ENCODE measurements at places on chromosomes 13 and 19. TPM values are rescaled to one million over a fixed set of nuclear protein-coding genes. Genes with fewer than 3 reads are reported as not detected.
A peak's percentile ranks its signal among the peaks of the same experiment; 100 is the strongest.

COL4A1 gene
- total RNA-seq, result 756 TPM

- no peak overlapping the region for H3K4me3 ChIP-seq
- H3K27me3 ChIP-seq, result no peaks in the 10 kb centered on the region
- DNase-seq, result no peak
- no peak overlapping the region for H3K27ac ChIP-seq
Observed at GRCh38 chr13:112751617-112752016, 61.8 kb downstream of the ATP11A start.

GRCh38 chr13:110538632-110539031 lies 22.9 kb downstream of the RAB20 start:
- H3K36me3 ChIP-seq, result no peaks in the 10 kb centered on the region
- no peak for DNase-seq
- H3K4me3 ChIP-seq, result no peak overlapping the region

SIAH3 gene
- total RNA-seq, result not detected

PRTN3 gene
- not detected for total RNA-seq

DNA sequence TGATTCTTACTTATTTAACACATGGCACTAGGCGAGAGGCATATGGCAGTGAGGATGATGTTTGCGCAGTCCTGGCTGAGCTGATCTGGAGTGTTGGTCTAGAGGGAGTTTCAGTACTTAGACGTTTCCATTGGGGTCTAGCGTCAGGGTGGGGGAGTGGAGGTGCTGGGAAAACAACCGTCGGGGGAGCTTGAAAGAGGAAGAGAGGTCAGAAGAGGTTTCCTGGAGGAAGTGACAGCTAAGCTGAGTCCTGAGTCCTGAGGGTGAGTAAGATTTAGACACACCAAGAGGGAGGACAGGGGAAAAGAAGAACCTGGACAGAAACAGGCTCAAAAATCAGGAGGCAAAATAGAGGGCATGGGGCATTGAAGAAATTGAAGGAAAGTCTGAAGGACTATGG lies 81.4 kb downstream of the ALOX5AP start:
- no peaks in the 10 kb centered on the region for H3K27me3 ChIP-seq
- H3K4me1 ChIP-seq, result no peaks in the 10 kb centered on the region
- no peaks in the 10 kb centered on the region for H3K36me3 ChIP-seq
- DNase-seq, result no peak
- no peak overlapping the region for H3K4me3 ChIP-seq
- no peak overlapping the region for H3K27ac ChIP-seq

GRCh38 chr13:33510350-33510970 lies 224.9 kb upstream of the STARD13 start:
- peak overlapping the region; percentile 91 for H3K27ac ChIP-seq
- H3K4me1 ChIP-seq, result peaks cover 5% of the 10 kb centered on the region
- no peaks in the 10 kb centered on the region for H3K36me3 ChIP-seq
- H3K27me3 ChIP-seq, result no peaks in the 10 kb centered on the region
- DNase-seq, result no peak

DNA sequence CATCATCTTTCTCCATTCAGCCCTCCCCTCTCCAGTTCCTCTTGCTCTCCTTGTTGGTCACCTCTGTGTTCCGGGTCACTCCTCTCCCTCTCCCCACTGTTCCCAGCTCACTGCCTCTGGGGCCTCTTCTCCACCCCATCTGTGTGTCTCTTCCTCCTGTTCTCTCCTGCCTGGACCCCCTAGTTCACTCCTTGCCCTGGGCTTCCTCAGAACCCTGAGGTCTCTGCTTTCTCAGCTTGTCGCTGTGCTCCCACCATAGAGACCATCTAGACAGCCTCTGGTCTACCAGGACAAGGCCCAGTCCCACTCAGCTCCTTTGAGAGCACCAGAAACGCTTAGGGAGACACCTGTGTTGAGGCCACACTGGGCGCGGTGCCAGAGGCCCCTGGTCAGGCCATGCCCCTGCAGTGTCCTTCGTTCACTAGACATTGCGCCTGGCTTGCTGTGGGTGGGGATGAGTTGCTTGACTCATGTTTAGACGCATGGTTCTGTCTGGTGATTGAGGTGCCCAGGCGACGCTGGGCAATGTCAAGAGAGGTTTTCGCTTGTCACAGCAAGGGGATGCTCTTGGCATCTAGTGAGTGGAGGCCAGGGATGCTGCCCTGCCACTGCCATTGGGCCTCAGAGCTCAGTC lies 4.8 kb downstream of the LENG9 start:
- peaks cover 83% of the 10 kb centered on the region for H3K36me3 ChIP-seq
- H3K27ac ChIP-seq, result no peak overlapping the region
- H3K27me3 ChIP-seq, result no peaks in the 10 kb centered on the region

- no peaks in the 10 kb centered on the region for H3K36me3 ChIP-seq
- H3K27me3 ChIP-seq, result no peaks in the 10 kb centered on the region
- H3K27ac ChIP-seq, result no peak overlapping the region
- DNase-seq, result no peak
- H3K4me1 ChIP-seq, result no peaks in the 10 kb centered on the region
Observed at GRCh38 chr13:77360032-77360685, 33.3 kb upstream of the MYCBP2 start.

DNA sequence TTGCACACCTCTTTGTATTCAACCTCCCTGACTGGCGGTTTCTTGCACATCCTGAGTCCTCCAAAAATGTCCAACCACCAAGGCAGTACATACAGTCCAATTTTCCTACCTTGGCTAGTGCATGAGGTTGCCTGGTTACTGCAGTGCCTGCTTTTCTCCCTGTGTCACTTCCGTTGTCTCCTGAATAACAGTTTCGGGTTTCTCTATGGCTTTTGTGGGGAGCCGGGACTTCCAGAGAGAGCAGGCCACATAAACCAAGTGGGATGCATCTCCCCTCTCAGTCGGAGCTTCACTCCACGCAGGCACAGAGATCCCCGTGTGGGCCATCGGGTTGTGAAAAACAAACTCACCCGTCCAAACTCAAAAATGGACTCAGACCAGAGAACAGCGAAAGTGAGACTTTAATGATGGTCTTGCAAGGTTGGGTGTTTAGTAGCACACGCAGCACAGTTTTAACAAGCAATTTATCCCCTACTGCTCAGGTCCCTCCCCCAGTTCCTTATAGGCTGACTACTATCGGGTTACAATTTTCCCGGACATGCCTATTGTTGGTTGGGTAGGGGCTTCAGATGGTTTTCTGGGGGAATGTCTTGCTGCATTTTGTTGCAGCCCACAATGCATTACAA lies 173.1 kb downstream of the POU4F1 start:
- no peaks in the 10 kb centered on the region for H3K4me1 ChIP-seq
- H3K36me3 ChIP-seq, result no peaks in the 10 kb centered on the region
- H3K4me3 ChIP-seq, result no peak overlapping the region
- DNase-seq, result no peak

GRCh38 chr19:6472713-6473112 lies 8.6 kb downstream of the CRB3 start:
- no peaks in the 10 kb centered on the region for H3K36me3 ChIP-seq
- peaks cover 11% of the 10 kb centered on the region for H3K27me3 ChIP-seq
- no peaks in the 10 kb centered on the region for H3K4me1 ChIP-seq
- no peak overlapping the region for H3K4me3 ChIP-seq

AMH gene
- not detected for total RNA-seq

- H3K27me3 ChIP-seq, result no peaks in the 10 kb centered on the region
- H3K27ac ChIP-seq, result no peak overlapping the region
- DNase-seq, result no peak
- no peak overlapping the region for H3K4me3 ChIP-seq
- no peaks in the 10 kb centered on the region for H3K36me3 ChIP-seq
Observed at GRCh38 chr19:4305257-4305612, 837 bp downstream of the FSD1 start.

DNA sequence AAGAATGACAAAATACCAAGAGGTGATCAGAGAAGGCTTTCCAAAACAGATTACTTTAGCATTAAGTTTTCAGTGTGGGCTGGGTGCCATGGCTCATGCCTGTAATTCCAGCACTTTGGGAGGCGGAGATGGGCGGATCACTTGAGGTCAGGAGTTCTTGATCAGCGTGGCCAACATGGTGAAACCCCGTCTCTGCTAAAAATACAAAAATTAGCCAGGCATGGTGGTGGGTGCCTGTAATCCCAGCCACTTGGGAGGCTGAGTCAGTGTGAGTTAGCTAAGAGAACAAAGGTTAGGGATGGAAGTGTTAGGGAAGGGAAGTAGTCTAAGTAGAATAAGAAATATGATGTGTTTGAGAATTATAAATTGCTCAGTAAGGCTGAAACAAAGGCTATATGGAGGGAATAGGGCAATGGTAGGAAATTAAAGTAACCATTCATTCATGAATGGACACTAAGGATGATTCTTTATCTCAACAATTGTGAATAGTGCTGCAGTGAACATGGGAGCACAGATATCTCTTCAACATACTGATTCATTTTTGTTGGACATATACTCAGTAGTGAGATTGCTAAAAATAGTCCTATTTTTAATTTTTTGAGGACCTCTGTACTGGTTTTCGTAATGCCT lies 3.9 kb upstream of the RCBTB2 start:
- no peak overlapping the region for H3K27ac ChIP-seq
- H3K4me1 ChIP-seq, result peaks cover 6% of the 10 kb centered on the region
- H3K27me3 ChIP-seq, result no peaks in the 10 kb centered on the region
